ENCODE measurements at places on chromosomes 7 and 10.

- DNase-seq: no peak
Observed at GRCh38 chr7:15314922-15315321, 246.9 kb downstream of the AGMO start.

- no peak for DNase-seq
Observed at GRCh38 chr10:77485847-77486246, 151.8 kb downstream of the KCNMA1 start.

- peak; percentile 71 for DNase-seq
Observed at GRCh38 chr7:107996072-107996882, 6.7 kb downstream of the LAMB1 start.

DNA sequence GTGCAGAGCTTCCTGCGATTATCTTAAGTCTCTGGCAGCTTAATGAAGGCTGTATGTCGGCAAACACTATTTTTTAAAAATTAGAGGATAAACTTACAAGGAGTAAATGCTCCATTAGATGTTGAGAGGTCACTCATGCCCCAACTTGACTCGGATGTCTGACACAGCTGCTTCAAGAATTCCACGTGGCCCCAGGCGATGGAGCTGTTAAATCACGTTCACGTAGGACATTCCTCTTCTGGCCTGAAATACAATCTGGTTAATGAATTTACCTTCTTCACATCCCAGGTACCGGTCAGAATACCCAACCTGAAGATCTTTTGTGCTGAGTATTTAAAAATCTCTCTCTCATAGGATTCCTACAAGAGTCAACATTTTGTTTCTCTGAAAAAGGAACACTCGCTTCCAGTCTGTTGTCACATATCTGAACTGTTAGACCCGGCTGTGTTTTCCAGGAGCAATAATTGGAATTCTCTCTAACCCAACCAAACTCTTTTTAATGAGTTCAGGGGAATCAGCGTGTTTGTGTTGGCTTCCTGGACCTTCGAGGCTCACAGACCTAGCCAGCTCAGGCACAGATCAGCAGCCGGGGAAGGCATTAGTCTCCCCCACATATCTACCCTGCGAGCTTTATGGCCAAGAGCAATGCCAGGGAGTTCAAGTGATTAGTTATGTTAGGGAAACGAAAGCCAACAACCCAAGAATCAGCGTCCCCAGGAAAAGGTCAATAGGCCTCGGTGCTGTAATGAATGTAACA lies 284.9 kb downstream of the FGFR2 start:
- peak; percentile 66 for DNase-seq

- DNase-seq: no peak
Observed at GRCh38 chr10:69074532-69074931, 13.4 kb upstream of the SRGN start.

DNA sequence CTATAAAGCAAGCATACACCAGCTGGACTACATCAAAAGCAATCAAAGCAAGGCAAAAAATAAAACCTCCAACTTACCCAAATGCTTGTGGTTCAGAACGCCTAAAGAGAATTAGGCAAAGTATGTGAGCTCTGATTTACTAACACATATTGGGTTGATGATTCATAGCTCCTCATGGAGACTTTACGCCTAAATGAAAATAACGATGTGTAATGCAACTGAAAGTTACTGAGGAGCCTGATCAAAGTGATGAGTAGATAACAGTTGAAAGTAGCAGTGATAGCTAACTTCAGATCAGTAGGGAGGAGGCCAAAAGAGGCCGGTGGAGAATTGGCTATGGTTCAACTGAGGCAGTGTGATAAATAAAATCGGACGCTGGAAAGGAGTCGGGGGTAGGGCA lies 85.0 kb downstream of the MPP7 start:
- peak; percentile 32 for DNase-seq

GRCh38 chr7:1981201-1981877 lies 251.4 kb downstream of the MAD1L1 start:
- no peak for DNase-seq

GRCh38 chr10:12350925-12351324 lies 1.6 kb downstream of the CAMK1D start:
- DNase-seq: no peak

- DNase-seq: peak; percentile 42
Observed at GRCh38 chr10:70234668-70235447, 1.6 kb upstream of the PPA1 start.

GRCh38 chr10:121112136-121112535 lies 261.0 kb downstream of the WDR11 start:
- DNase-seq: peak; percentile 26

GRCh38 chr10:21572578-21572977 lies 38.5 kb downstream of the MLLT10 start:
- no peak for DNase-seq

- peak; percentile 70 for DNase-seq
Observed at GRCh38 chr7:27172823-27173510, 1.2 kb downstream of the HOXA10 start.

- peak; percentile 87 for DNase-seq
Observed at GRCh38 chr7:112495810-112496462, 15.1 kb downstream of the LSMEM1 start.

GRCh38 chr10:94450782-94451181 lies 48.4 kb downstream of the TBC1D12 start:
- no peak for DNase-seq

- no peak for DNase-seq
Observed at GRCh38 chr7:54967377-54967776, 51.4 kb upstream of the EGFR start.

DNA sequence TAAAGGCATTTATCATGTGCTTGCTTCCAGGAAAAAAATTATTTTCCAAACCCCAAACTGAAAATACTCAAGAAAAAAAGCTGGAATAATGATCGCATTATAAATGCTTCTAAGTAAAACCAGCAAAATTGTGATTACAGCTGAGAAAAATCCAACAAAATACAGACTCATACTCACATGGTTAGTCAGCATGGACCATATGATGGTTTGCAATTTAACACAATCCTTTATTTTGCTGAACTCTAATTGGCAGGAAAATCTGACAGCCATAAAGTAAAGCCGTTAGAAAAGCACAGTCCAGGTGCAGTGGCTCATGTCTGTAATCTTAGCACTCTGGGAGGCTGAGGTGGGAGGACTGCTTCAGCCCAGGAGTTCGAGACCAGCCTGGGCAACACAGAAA lies 59.6 kb downstream of the BRI3 start:
- DNase-seq: no peak

DNA sequence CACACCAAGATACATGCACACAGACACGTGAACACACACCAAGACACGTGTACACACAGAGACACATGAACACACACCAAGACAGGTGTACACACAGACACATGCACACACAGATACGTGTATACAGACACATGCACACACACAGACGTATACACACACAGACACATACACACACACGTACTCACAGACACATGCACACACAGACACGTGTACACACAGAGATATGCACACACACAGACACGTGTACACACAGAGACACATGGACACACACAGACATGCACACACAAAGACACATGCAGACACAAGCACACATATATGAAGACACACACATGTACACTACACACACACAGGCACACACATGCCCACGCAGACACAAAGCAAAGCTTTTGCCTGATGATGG lies 134.6 kb downstream of the TCERG1L start:
- DNase-seq: no peak

DNA sequence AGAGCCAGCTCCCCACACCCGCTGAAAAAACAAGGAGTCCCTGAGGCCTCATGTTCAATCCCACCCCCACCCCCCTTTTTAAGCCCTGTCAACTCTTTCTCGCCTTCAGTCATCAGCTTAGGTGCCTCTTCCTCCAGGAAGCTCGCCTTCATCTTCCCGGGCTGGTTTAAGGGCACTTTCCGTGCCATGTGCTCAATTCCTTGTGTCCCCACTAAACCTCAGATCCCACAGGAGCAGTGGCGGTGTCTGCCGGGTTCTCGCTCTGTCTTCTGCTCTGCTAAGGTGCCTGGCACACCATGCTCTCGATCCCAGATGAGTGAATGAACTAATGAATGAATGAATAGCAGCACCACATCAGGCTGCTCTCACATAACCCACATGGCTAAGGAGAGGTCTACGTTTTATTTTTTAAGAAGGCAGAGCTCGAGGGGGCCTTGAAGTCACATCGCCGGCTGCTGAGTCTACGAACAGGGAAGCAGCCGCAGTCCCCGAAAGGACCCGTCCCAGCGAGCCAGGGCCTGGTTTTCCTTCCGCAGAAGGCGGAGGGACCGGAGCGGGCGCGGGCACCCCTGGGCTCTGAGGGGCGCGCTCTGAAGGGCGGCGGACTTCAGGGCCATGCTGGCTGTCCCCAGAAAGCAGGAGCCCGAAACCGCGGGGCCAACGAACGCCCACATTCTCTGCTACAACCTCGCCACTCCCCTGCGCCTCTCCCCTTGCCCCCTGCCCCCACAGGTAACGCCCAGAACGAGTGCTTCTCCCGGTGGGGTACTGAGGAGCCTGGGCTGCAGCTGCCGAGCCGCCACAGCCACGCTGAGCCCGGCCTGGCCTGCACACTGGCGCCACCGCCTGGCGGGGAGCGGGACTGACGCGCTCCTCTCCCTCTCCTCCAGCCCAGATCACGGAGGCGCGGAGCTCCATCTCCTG lies 73.4 kb upstream of the KCNMA1 start:
- peak; percentile 91 for DNase-seq

GRCh38 chr10:11011984-11012383 lies 5.7 kb upstream of the CELF2 start:
- peak; percentile 48 for DNase-seq

GRCh38 chr10:29191674-29192073 lies 97.2 kb upstream of the LYZL1 start:
- DNase-seq: no peak

- no peak for DNase-seq
Observed at GRCh38 chr10:74329873-74330272, 178.9 kb downstream of the ADK start.

GRCh38 chr10:52258799-52259425 lies 55.2 kb upstream of the DKK1 start:
- DNase-seq: no peak

DNA sequence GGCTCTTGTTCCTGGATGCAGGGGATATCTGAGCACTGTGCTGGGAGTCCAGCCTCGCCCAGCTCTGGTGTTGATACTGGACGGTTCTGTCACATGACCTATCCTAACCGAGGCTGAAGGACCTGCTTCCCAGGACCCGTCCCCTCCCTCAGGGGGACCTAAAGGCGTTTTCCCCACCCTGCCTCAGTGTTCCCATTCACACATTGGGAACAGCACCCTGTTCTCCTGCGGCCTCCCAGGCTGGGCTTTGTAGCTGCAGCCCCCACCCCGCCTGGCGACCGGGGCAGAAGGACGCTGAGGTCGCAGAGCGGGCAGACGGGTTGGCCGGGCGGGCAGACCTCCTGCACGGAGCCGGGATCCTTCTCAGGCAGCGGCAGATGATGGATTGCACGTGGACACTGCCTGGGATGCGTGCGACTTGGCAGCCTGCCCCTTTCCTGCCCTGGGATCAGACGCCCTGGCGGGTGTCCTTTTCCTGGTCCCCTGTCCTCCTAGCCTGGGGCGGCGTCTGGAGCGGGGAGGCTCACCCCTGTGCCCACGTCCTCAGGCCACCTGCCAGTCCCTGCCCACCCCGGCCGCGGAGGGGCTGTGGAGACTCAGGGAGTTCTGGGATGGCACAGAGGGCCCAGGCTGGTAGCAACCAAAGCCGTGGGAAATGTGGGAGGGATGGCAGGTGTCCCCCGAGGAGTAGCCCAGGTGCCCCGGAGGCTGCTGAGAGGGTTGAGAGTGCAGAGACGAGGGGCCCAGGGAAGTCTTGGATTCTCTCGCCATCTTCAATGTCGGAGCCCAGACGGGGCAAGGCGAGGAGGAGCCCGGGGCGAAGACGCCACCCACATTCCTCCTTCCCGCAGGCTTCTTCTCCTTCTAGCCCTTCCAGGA lies 17.2 kb upstream of the PSMG3 start:
- DNase-seq: no peak

GRCh38 chr10:100948916-100949315 lies 20.4 kb upstream of the SEMA4G start:
- no peak for DNase-seq

- DNase-seq: peak; percentile 87
Observed at GRCh38 chr7:106056513-106057203, 55.5 kb downstream of the SYPL1 start.

- no peak for DNase-seq
Observed at GRCh38 chr10:12508165-12508564, 158.8 kb downstream of the CAMK1D start.

DNA sequence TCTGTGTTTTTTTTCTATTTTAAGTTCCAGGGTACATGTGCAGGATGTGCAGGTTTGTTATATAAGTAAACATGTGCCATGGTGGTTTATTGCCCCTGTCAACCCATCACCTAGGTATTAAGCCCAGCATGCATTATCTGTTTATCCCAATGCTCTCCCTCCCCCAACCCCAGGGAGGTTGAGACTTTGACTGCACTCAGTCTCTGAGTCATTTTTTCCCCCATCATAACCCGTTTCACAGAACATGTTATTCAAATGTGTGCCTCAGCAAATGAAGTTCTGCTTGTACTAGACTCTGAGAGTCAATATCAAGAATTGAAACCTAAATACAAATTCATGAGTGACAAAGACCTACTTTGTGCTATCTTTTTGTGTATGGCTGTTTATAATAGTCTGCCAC lies 70.0 kb upstream of the CYP26C1 start:
- no peak for DNase-seq

DNA sequence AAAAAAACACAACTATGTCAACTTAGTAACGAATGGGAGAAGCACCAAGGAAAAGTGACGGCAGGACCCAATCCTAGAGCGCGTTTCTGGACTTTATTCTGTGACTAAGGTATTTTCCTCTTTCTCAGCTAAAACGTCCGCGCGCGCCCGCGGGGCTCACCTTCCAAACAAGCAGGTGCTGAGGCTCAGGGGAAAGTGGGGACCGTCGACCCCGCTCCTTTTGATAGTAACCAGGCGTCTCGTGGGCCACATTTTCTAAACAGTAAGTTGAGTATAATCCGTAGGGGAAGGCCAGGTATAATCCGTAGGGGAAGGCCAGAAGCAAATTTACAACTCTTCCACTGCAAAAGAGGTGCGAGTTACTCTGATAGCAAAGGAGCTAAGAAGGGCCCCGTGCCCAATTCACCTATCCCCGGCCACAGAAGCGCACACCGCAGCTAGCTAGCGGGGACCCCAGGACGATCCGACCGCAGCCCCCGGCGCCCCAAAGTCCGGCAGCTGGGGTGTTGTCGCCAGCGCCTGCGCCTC lies 743 bp downstream of the MKI67 start:
- no peak for DNase-seq

- DNase-seq: peak; percentile 75
Observed at GRCh38 chr7:146982482-146982881, 865.9 kb downstream of the CNTNAP2 start.

- DNase-seq: no peak
Observed at GRCh38 chr7:2645274-2645868, 13.6 kb downstream of the TTYH3 start.

All from eye (tissue), 1 donor.